ENCODE measurements at places on chromosomes 5 and 9.

GRCh38 chr5:72613515-72613914 lies 106.3 kb upstream of the ZNF366 start:
- no peak for DNase-seq

DNA sequence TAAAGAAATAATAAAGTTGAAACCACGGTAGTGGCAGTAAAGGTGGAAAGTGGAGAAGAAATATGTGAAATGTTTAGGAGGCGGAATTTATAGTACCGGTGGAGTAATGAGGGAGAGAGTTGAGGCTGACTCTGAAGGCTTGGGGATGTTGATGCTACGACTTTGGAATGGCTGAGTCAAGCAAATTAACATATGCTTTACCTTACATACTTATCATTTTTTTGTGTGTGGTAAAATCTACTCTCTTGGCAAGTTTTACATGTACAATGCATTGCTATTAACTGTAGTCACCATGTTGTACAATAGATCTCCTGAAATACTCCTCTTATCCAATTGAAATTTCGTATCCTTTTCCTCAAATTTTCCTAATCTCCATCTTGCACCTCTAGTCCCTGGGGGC lies 179.0 kb downstream of the TAF11L14 start:
- DNase-seq, result no peak

DNA sequence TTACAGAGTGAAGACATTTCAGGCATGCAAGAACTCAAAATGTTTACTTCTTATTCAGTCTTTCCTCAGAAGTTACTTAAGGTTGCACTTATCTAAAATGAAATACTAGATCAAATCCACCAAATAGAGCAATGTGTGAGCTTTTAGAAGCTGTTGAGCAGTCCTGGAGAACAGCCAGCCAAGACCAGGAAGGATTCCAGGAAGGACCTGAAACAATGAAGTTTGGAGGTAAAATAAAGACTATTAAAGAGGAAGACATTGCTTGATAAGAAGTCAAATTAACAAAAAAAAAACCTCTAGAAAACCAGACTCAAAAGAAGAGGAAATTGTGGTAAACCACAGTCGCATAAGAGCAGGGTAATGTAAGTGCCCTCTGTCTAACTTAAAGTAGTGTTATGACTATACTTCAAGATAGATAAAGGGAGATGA lies 156.2 kb upstream of the S1PR3 start:
- no peak for DNase-seq

GRCh38 chr5:75534734-75535133 lies 23.0 kb downstream of the POLK start:
- no peak for DNase-seq

DNA sequence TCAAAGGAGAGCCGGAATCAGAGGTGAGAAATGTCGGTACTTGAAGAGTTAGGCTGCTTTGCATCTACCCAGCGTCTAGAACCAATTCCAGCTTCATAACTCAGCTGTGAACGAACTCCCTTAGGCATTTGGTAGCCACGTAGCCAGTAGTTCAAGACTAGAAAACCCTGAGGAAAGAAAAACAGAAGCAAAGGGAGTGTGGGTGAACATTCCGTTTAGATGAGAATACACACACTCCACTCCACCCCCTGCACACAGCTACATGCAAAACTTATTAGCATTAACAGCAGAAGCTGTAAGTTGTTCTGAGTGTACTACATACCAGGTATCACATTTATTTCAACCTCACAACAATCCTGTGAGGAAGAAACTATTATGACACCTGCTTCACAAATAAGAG lies 78.3 kb downstream of the SMIM23 start:
- DNase-seq, result no peak

- DNase-seq, result no peak
Observed at GRCh38 chr9:112268413-112268812, 65.0 kb downstream of the PTBP3 start.

DNA sequence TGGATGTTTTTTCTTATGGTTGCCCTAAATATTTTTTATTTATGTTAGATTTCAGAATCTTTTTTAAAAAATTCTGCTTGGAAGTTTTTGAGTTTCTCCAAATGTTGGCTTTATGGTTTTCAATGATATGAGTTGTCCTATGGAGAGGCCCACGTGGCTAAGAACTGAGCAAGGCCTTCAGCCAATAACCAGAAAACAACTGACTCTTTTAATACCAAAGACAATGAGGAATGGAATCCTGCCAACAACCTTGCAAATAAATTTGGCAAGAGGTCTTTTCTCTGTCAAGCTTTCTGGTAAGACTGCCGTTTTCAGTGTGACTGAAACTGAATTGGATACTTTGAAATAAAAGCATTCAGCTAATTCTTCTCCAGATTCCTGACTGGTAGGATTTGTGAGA lies 1740.1 kb upstream of the WWC1 start:
- no peak for DNase-seq

DNA sequence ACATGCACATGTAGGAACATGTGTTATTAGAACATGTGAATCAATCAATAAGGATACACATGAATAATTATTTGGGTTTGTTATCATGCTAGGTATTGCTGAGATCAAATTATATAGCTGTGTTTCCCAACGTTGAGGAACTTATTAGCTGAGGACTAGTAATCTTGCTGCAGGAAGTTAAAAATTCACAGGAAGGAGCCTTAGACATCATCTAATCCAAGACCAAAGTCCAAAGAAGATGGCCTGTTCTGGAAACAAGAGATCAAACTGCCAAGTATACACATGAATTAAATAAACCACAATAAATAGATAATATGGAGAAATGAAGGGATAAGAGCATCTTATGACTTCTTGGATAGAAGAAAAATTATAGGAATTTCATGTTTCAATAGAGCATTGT lies 19.9 kb downstream of the POU5F2 start:
- no peak for DNase-seq

DNA sequence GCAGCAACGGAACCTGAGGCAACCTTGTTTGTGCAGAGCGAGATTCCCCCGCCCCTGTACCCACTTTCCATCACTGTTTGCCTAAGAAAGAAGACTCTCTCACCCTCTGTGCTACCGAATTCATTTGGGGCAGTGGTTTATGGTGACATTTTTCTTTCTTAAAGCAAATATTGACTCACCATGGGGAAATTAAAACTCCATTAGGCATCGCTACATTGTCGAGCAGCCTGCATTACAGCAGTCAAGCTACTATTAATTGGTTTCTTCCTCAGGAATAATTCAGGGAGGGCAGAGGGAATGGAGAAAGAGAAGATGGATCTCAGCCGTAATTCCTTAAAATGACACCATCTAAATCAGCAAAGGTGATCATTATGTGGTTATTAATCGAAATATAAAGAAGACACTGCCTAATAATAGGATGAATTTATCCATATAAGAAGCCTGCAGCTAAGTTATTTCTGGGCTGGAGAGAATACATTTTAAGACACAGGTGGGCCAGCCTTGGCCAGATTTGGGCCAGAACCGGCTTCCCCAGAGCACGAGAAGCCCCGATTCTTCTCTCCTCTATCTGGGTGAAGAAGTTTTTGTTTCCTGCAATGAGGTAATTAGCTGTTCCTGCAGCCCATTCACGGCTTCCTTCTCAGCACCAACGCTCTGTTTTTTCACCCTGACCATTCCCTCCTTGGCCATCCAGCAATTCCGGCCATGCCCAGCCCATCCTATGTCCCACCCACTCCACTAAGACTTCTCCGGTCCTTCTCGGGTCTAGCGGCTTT lies 16.8 kb downstream of the CFAP77 start:
- DNase-seq, result no peak

DNA sequence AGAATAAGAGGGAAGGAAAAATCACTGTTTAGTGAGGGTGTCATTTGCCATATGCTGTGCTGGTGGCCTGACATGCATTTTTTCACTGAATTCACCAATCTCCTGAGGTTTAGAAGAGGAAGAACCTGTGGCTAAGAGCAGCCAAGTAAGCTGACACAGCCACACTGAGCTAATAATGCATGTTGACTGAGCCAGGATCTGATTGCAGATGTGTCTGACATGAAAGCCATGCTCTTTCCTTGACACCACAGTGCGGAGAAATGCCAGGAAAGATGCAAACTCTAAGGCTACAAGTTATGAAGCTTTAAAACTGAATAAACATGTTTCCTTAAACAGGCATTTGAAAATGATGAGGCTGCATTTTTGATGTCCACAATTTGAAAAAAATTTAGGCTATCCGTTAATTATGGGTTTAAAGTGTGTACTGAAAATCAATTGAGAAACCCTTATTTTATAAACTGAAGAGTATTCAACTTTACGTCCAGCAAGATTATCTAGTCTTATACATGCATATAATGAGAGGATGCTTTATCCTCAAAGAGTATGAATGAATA lies 208.6 kb downstream of the FBN2 start:
- DNase-seq, result no peak

GRCh38 chr5:32346869-32347268 lies 34.1 kb upstream of the MTMR12 start:
- DNase-seq, result no peak

DNA sequence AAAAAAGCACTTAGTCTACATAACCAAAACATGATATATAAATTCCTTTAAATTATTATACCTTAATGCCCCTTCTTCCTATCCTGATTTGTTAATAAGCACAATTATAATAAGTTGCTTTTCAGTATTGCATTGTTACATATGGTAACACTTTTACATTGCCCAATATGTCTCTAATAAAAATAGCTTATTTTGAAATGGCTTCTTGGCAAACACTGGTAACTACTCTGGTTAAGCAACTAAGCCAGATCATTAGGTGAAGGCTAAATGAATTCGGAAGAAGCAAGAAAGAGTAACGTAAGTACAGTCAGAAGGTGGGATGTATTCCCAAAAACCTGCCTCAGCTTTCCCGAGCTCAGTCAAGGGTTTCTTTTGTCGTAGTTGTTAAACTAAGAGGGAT lies 85.3 kb downstream of the TTC39B start:
- DNase-seq, result no peak

- DNase-seq, result no peak
Observed at GRCh38 chr5:60521376-60522291, 178.3 kb downstream of the DEPDC1B start.

- no peak for DNase-seq
Observed at GRCh38 chr5:153863951-153864350, 174.8 kb downstream of the FAM114A2 start.

DNA sequence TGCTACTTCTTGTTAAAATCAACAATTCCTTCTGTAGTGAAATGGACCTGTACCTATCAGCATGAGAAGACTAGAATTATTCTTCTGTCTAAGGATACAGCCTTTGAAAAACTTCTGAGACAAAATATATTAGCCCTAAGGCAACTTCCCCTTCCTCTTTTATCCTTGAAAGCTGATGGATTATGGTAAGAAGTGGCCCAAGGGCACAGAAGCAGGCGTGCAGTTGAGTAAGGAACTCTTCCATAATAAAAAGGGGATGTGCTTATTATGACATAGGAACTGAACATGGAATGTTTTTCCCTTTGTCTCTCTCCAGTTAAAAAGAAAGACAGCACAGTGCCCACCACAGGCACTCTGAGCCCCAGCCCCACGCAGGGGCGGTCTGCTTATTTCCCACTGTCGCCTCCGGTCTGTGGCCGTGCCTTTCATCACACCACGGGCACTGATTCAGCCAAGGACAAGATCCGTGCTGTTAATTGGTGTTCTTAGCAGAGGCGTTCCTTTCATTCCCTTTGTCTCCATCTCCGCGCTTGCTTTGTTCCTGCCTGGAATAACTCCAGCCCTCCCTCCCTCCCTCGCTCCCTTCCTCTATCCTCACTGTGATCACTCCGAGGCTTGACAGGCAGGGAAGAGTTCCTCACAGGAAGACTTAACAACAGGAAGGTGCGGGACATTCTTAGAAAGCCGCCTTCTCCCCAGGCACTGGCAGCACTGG lies 135.9 kb upstream of the OTULINL start:
- no peak for DNase-seq

- DNase-seq, result no peak
Observed at GRCh38 chr5:820245-820644, 30.5 kb downstream of the ZDHHC11 start.

DNA sequence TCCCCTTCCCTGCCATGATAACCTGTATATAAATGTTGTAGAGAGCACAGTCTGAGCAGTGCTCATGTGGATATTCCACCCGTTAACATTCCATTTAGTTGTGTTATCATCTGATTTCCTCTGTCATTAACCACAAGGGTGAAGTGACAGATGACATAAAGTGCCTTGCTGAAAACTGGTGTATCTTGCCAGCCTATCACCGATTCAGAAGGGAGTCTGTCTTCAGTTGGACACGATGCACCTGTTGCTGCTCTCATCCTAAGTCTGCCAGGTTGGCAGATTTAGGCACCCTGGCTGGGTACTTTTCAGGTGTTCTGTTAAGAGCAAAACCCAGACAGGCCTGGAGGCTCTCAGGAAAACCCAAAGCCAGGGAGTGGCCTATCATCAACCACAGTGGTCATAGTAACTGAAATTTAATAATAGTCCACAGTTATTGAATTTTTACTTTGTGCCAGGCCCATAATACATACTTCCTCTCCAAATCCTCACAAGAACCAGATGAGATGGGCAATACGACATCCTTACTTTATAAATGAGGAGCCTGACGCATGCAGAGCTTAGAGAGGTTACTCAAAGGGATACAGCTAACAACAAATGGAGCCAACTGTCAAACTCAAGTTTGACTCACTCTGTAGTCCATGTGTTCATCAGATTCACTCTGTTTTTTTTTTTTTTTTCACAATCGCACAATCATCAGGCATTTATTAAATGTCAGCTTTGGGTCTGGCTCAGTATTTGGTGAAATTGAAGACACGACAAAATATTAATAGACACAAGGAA lies 100.7 kb upstream of the SPRY4 start:
- DNase-seq, result no peak

GRCh38 chr9:20593537-20593936 lies 28.8 kb downstream of the MLLT3 start:
- DNase-seq, result no peak

- no peak for DNase-seq
Observed at GRCh38 chr5:107815109-107815508, 144.4 kb upstream of the EFNA5 start.

DNA sequence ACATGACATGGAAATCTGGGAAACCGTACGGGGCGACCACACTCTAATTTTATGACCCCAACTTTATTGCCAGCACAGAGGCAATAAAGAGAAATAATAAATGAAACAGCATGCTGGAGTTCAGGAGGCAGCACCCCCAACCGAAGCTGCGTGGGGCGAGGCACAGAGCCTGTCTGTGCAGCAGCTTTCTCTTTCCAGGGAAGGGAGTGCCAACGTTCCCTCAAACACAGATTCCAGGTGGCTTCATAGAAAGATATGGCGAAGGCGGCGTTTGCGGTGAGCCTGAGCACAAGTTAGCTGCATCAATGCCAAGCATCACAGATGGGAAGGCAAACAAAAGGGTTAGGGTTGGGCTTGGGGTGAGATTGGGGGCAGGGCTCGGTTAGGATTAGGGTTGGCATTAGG lies 114.8 kb downstream of the HSD17B3 start:
- DNase-seq, result no peak

- no peak for DNase-seq
Observed at GRCh38 chr5:168401226-168401625, 85.0 kb upstream of the RARS1 start.

DNA sequence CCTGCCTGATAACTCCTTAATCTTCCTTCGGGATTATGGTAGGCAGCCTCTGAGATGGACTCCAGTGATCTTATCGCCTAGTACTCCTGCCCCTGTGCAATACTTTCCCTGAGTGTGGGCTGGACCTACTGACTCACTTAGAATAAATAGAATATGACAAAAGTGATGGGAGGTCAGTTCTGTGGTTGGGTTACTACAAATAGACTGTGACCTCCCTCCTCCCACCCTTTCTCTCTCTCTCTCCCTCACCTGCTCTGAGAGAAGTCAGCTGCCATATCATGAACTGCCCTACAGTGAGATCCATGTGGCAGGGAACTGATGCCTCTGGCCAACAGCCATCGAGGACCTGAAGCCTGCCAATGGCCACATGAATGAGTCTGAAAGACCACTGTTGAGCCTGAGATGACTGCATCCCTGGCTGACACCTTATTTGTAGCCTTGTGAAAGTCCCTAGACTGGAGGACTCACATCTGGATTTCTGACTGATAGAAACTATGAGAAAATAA lies 31.7 kb downstream of the NRG2 start:
- no peak for DNase-seq
